ENCODE measurements at places on chromosomes 2 and 18. TPM values are rescaled to one million over a fixed set of nuclear protein-coding genes. Genes with fewer than 3 reads are reported as not detected.

The PIEZO2 gene
- total RNA-seq: 8.9 TPM

The SAG gene
- total RNA-seq: not detected

The SERPINB7 gene
- total RNA-seq: not detected

GRCh38 chr2:7730449-7730848 lies 813.2 kb downstream of the RNF144A start:
- no peak for DNase-seq

DNA sequence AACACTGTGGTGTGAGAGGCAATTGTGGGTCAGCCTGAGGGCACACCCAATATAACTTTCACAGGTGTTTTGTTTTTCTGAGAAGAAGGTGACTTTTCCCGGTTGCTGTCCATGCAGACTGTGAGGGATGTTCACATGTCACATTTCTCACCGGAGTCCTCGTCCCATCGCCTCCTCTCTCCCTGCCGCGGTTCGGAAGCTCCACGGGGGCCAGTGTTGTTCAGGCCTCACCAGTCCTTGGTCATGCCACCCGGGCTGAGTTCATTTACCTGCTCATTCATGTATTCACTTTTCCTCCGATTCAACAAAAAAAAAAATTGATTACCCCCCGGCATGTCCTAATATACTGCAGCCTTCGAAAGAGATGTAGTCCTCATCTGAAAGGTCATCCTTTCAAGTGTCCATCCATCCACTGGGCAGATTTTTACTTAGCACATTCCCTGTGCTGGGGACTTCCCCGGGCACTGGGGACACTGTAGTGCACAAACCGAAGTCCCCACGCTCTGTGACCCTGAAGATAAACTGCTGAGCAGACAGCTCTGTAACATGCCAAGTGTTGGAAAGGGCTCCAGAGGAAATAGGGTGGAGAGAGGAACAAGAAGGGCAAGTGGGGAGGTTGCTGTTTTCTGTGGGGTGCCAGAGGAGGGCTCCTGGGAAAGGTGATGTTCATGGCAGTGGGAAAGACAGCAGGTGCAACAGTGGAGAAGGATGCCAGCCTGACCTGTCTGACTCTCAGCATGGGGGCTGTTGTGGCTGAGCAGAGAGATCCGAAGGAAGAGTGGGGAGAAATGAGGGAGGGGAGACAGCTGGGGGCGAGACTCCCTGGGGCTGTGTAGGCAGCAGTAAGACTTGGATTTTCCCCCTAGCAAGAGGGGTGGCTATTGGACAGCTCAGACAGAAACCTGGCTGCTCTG lies 22.4 kb downstream of the LRRFIP1 start:
- no peak for DNase-seq
